ENCODE measurements at places on chromosomes 4 and X. TPM values are rescaled to one million over a fixed set of nuclear protein-coding genes. Genes with fewer than 3 reads are reported as not detected.
A peak's percentile ranks its signal among the peaks of the same experiment; 100 is the strongest.

DNA sequence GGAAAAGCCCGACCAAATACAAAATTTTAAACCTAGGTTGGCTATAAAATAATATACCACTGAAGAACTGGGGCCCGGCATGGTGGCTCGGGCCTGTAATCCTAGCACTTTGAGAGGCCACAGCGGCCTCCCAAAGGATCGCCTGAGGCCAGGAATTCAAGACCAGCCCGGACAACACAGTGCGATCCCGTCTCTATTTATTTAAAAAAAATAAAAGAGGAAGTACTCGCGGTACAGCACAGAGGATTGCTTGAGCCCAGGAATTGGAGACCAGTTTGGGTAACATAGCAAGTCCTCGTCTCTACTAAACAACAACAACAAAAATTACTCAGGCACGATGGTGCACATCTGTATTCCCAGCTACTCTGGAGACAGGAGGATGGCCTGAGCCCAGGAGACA lies 44.8 kb upstream of the CDKN2AIP start:
- DNase-seq: no peak

GRCh38 chr4:117370944-117371668 lies 285.7 kb upstream of the TRAM1L1 start:
- no peak for DNase-seq

DNA sequence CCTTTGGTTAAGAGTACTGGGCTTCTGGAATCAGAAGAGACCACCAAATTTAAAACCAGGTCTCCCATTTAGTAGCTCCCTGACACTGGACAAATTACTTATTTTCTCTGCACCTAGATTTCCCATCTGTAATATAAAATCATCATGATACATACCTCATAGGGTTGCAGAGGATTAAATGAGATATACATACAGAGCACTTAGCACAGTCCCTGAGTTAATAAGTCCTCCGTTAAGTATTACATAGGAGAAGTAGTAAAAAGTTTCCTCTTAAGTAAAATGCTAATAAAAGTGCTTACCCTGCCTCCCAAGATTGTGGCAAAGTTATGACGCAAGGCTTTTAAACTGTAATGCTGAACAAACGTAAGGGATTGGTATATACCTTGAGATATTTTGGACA lies 539 bp upstream of the CHIC1 start:
- DNase-seq: no peak

DNA sequence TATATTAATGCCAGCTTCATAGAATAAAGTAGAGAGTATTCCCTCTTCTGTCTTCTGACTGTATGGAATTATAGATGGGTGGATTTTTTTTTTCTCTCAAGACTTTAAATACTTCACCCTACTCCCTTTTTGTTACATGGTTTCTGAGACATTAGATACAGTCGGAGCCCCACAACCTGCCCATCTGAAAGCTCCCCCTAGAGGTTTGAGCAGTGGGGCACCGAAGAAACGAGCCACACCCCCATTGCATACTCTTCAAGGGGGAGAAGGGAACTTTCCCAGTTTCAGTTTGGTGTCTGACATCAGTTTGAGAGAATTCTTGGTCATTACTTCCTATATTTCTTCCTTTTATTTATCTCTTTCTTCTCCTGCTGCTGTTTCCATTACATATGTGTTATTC lies 437.6 kb upstream of the AGA start:
- no peak for DNase-seq

GRCh38 chr4:10579648-10580047 lies 104.9 kb downstream of the CLNK start:
- no peak for DNase-seq

GRCh38 chr4:53313510-53313909 lies 52.4 kb downstream of the SCFD2 start:
- no peak for DNase-seq

GRCh38 chrX:22788221-22788620 lies 211.5 kb upstream of the DDX53 start:
- DNase-seq: no peak

- DNase-seq: peak; percentile 46
Measured at GRCh38 chr4:85761803-85762528, 287.0 kb downstream of the ARHGAP24 start.

DNA sequence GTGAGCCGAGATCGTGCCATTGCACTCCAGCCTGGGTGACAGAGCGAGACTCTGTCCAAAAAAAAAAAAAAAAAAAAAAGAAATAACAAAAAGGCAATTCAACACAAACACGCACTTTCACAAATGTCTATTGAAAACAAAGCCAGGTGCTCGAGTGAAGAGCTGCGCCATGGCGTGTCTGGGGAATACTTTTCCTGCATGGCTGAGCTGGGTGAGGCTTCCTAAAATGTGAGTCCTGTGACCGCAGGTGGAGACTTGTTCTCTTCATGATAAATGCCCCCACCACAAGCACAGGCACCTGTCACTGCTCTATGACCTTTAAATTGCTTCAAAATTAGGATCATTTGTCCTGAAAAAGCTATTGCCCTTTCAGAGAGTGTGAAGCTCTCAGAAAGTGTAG lies 4.0 kb upstream of the ABLIM2 start:
- DNase-seq: no peak

- no peak for DNase-seq
Measured at GRCh38 chrX:75228854-75229253, 45.0 kb upstream of the UPRT start.

- no peak for DNase-seq
Measured at GRCh38 chrX:84893897-84894296, 109.8 kb upstream of the APOOL start.

- no peak for DNase-seq
Measured at GRCh38 chr4:108328383-108328732, 159.6 kb upstream of the LEF1 start.

DNA sequence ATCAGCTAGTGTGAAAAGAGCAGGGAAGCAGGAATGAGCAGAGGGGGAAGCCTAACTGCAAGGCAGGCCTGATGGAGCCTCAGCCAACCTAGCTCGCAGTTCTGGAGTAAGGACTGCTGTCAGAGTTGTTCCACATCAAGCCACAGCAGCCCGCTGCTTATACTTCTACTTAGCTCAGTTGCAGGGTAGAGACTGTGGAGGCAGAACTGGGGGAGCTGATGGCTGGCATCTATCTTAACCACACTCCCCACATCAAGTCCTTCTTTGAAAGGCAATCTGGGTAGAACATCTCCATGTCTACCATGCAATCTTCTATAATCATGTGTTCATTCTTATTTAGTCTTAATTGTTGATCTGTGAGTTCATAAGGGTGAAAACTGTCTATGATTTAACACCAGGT lies 46.1 kb downstream of the DDX60 start:
- DNase-seq: no peak

DNA sequence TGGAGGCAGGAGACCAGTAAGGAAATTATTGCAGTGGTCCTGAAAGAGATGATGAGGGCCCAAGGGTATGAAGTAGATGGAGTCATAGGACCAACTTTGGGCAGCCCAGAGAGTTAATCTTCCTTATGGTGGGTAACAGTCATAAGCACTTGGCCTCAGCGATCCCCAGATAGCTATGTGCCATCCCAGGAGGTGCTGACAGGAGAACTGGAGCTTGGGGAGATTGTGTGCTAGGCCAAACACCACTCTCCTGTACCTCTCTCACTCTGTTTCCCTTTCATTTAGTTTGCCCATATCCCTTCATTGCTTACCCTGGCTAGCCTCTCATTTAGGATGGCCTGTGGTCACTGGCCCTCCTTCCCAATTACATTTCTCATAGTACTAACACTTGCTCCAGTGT lies 60.0 kb downstream of the TMEM164 start:
- DNase-seq: no peak

DNA sequence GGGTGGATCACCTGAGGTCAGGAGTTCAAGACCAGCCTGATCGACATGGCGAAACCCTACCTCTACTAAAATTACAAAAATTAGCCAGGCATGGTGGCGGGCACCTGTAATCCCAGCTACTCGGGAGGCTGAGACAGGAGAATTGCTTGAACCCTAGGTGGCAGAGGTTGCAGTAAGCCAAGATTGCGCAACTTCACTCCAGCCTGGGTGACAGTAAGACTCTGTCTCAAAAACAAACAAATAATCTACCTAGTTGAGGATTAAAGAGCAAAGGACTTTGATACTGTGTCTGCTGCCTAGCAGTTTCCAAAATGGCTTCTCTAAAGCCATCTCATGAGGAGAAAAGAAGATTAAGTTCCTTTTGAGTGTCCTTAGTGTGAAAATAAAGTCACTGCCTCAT lies 37.8 kb downstream of the SMS start:
- no peak for DNase-seq

DNA sequence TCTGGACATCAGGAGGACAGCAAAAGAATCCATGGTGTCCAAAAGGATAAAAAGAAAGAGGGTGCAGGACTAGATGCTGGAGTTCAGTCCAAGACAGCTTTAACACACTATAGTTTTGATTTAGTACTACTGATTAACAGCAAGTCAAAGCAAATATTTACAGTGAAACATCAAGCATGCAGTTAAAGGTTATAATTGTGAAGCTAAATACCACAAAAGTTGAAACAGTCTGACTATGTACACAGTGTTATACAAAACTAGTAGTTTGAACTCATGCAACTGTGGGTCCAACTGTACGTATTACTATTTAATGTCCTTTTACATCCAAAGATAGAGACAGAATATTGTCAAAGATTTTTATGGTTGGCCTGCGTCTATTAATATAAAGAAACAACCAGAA lies 57.6 kb downstream of the CHIC2 start:
- no peak for DNase-seq

GRCh38 chr4:88457307-88458103 lies 586 bp downstream of the HERC5 start:
- DNase-seq: peak; percentile 26

- no peak for DNase-seq
Measured at GRCh38 chrX:109826954-109827708, 94.1 kb upstream of the ACSL4 start.

GASK1B gene
- total RNA-seq: 19.6 TPM

PRDM5 gene
- 7.0 TPM for total RNA-seq

MAGEA2 gene
- total RNA-seq: not detected

NEUROG2 gene
- not detected for total RNA-seq

EREG gene
- total RNA-seq: 5.0 TPM

TNIP3 gene
- total RNA-seq: 3.8 TPM

PABPC5 gene
- 0.47 TPM for total RNA-seq

HSFX2 gene
- total RNA-seq: not detected

ANK2 gene
- total RNA-seq: 7.4 TPM

DCAF4L1 gene
- 0.12 TPM for total RNA-seq

TMEM156 gene
- not detected for total RNA-seq

JCHAIN gene
- 909 TPM for total RNA-seq

HPGD gene
- total RNA-seq: 205 TPM

NXF2B gene
- not detected for total RNA-seq
